ENCODE measurements at places on chromosomes 5 and 9.

- no peak for DNase-seq
Measured at GRCh38 chr9:138117836-138118235, 240.3 kb downstream of the CACNA1B start.

DNA sequence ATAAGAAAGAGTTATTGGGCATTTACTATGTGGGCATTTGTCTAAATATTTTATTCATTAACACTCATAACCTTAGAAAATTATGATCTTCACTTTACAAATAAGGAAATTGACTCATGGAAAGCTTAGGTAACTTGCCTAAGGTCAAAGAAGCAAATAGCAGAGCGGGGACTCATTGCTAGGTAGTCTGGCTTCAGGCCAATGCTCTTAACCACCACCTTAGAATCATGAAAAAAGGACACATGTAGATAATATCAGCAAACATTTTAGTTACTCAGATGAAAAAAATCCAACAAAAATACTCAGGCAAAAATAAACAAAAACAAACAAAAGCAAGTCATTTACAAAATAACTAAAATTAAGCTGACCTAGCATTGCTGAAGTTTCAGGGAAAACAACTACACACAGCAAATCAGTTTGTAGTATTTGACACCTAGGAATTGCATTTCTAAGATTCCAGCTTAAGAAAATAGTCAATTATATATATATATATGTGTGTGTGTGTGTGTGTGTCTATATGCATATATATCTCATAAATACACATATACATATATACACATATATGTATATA is 166.0 kb downstream of the HMHB1 start:
- DNase-seq = no peak

DNA sequence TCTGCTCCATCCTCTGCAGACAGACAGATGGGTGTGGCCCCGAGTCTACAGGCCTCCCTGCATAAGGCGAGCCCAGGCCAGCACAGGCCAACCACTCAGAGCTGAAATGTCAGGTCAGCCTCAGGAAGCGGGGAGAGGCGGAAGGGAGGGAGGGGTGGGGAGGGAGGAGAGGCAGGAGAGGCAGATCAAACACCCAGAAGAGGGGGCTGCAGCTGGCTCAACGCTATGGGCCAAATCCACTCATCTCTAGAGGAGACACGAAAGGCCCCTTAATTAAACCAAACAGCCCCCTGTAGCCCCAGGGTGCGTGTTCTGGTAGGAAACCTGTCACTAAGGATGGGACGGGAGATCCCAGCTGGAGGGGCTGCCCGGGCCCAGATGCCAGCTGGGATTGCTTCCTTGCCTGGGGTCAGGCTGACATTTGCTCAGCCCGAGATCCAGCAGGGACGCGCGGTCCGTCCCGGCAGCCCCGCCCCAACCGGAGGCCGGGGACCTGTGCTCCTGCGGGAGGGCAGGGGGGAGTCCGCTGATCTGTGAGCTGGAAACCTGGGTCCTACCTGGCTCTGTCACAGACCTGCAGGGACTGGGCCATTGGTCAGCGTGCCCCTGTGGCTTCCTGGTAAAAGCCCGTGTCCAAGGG is 97.2 kb upstream of the SARDH start:
- no peak for DNase-seq

DNA sequence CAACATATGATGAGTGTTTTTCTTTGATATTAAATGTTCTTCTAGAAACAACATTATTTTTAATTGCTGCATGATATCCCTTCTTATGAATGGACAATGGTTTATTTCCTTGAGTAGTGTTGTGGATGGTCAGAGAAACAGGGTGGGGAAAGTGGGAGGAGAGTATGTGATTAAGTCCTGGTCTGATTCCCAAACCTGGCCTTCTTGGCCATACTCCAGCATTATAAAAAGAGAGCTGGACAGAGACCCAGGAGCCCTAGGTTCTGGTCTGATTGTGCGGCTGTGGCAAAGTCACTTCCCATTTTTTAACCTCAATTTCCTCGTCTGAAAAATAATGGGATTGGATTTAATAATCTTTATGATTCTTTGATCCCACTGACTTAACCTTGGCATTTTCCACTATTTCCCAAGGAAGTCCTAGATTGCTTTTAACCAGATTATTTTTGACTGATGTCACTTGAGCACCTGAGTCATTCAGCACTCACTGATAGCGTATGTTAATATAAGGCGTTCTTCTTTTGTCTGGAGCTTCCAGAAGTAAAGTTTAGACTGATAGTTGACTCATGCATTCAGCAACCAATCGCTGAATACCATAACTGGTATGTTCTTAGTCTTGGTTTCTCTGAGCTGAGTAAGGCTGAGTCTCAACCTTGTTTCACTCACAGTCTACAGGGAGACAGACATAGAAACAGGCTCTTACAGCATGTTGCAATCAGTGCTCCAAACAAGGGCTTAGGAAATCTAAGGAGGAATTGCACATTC is 26.2 kb downstream of the OSMR start:
- no peak for DNase-seq

Measured in stimulated activated CD8-positive, alpha-beta memory T cell treated with anti-CD3 and anti-CD28 coated beads, Interleukin-15, amount 100 ng/mL, for 24 hours (primary cell).